ENCODE measurements at places on chromosomes 5 and 9.

- no peak for DNase-seq
Measured at GRCh38 chr5:17147617-17148016, 69.8 kb upstream of the BASP1 start.

GRCh38 chr9:87702921-87703320, 23.0 kb upstream of the CTSL start:
- DNase-seq = no peak

GRCh38 chr5:3741374-3741770, 145.7 kb downstream of the IRX1 start:
- DNase-seq = no peak

DNA sequence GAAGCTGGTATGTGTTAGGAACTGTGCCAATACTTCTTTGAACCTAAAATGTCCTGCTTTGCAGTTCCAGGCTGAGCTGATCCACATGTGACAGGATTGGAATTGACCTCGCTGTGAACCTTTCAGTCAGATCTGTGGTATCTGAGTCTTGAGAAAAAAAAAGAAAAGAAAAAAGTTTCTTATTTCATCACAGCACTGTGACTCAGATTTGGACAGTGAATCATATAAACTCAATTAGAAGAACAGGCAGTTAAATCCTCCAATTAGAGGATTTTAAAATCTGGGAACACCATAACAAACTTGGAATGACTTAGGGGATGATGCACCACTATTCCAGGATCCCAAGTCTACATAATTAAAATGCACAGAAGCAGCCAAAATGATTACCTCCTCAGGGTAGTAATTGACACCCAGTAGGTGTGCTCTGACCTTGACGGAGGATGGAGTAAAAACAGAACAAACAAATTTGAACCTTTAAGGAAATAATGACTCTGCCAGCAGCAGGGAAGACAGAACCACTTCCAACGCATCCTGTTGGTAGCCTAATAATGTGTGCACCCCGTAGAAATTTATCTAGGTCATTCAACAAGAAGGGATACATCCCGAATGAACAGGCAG, 57.8 kb upstream of the RAI14 start:
- no peak for DNase-seq

- no peak for DNase-seq
Measured at GRCh38 chr9:135726138-135726853, 24.3 kb downstream of the KCNT1 start.

GRCh38 chr5:43182421-43182820, 9.6 kb upstream of the NIM1K start:
- no peak for DNase-seq
